ENCODE measurements at places on chromosomes 6 and 20. TPM values are rescaled to one million over a fixed set of nuclear protein-coding genes. Genes with fewer than 3 reads are reported as not detected.
A peak's percentile ranks its signal among the peaks of the same experiment; 100 is the strongest.

SRMS gene
- not detected for total RNA-seq

WFDC12 gene
- not detected for total RNA-seq

PCSK2 gene
- total RNA-seq = not detected

VGLL2 gene
- total RNA-seq = not detected

HRH3 gene
- total RNA-seq = not detected

- DNase-seq = peak; percentile 82
Observed at GRCh38 chr6:79737172-79737571, 106.0 kb downstream of the SH3BGRL2 start.

DNA sequence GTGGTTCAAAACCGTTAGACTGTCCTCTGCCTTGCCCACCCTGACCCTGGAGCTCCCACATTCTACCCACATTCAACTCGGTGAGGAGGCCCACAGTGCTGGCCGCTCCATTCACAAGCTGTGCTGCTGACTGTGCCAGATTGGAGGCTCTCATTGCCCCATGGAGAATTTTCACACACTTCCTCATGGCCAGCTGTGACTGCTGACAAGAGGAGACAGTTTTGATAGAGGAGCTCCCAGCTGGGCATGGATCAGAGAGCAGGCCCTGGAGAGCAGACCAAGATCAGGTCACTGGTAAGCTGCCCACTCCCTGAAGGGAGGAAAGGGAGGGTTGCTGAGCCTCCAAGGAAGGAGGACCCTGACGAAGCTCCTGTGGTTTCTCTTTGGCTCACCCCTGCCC lies 246.1 kb upstream of the RIN2 start:
- DNase-seq = no peak

GRCh38 chr6:28943223-28943556 lies 19.4 kb upstream of the TRIM27 start:
- DNase-seq = no peak

DNA sequence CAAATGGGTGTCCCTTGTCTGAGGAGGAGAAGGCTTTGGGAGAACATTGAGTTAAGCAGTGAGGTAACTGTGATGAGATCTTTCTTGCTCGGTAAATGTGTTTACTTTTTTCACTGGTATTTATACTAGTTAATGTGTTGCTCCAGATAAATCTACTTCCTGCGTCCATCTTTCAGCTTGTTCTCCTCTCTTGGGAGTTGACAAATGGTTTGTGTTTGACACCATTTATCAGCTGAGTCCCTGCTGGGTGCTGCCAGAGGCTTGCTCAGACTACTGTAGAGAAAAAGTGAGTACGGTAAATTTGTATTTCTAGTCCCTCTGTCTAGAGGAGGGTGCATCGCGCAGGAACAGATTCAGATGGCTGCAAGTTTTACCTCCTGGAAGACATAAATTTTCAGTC lies 8.3 kb upstream of the PRDM1 start:
- DNase-seq = no peak

- no peak for DNase-seq
Observed at GRCh38 chr6:16621002-16621401, 140.3 kb downstream of the ATXN1 start.

- no peak for DNase-seq
Observed at GRCh38 chr20:54491506-54491905, 16.1 kb downstream of the DOK5 start.

DNA sequence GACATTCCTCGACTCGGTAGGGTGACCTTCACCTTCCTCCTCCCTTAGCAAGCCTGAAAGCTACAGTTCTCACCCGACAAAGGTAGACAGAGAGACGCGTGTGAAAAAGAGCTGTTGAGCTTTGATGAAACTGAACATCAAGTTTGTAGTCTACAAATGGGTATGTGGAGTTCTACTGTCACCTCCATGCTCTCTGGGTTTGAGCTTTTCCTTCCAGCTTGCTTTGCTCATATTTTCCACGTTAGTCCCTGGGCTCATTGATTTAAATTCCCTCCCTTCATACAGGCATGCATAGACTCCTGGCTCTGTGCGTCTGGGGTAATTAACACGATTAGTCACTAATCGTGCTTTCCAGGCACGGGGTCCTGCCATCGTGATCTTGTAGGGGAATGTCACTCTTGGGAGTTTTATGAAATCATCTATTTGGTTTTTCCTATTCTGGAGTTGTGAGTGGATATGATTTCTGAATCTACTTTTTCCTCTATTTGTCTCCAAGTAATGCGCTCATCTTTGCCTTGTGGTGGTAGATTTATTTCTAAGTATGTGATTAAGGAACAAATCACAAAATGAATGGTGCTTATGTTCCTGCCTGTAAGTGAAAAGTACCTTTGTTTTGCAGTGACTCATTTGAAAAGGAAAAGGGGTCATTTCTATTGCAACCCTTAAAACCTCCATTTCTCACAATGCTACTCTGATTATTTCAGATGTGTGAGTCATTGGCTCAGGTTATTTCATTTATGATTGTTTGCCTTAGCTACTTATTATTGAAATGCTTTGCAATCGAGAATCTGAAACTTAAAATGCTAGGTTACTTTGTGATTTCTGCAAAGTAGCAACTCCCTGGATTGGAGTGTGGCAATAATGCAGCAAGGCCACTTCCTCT lies 154.6 kb downstream of the ZDHHC14 start:
- no peak for DNase-seq

GRCh38 chr6:158556113-158556512 lies 3.8 kb upstream of the TMEM181 start:
- no peak for DNase-seq

DNA sequence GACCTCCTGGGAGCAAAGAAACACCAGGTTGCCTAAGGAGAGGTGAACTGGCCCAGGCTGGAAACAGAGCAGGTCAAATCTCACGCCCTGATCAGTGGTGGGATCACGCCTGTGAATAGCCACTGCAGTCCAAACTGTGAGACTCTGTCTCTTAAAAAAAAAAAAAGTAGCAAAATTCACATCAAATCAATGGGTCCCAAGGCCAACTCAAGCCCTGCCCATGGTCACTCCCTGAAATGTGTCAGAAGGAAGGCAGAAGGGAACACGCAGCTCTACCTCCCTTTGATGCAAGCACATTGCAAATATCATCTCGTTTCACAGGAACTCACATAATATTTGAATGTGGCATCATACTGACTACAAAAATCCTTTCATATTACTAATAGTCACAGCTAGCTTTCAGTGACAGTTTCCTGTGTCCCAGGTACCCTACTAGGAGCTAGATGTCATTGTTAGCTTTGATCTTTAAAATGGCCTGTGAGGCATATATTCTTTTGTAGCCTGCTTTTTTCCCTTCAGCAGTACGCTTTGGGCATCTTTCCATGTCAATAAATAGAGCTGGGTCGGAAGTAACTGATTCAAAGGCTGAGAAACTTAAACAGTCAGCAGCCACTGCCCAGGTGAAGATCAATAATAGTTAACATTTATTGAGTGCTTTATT lies 14.4 kb upstream of the TTPAL start:
- DNase-seq = no peak

GRCh38 chr6:56551409-56552120 lies 91.1 kb downstream of the DST start:
- no peak for DNase-seq

DNA sequence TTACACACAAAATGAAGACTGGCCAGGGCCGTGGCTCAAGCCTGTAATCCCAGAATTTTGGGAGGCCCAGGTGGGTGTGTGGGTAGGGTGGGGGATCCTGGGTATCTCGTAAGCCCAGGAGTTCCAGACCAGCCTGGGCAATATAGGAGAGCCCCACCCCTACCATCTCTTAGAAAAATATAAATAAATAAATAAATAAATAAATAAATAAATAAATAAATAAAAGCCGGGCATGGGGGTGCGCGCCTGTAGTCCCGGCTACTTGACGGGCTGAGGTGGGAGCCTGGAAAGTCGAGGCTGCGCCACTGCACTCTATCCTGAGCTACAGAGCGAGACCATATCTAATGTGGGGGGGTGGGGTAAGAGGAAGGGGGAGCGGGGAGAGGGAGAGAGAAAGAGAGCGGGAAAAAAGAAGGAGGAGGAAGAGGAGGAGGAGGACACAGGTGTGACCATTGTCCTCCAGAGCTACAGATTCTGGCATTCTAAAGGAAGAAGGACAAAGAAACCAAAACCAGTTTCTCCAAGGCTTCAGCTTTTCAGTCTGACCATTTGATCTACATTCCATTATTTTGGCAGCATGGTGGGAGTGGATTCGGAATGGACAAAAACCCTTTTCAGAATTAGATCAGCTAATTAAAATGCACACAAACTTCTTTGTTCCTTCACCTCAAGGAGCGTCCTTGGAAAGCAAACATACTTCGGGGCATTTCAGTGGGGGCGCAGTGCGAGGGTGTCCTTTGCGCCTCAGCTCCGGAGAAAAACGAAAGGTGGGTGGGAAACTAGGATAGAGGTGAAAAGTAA lies 577 bp upstream of the C6orf141 start:
- DNase-seq = no peak

GRCh38 chr6:20826378-20826777 lies 292.1 kb downstream of the CDKAL1 start:
- no peak for DNase-seq

DNA sequence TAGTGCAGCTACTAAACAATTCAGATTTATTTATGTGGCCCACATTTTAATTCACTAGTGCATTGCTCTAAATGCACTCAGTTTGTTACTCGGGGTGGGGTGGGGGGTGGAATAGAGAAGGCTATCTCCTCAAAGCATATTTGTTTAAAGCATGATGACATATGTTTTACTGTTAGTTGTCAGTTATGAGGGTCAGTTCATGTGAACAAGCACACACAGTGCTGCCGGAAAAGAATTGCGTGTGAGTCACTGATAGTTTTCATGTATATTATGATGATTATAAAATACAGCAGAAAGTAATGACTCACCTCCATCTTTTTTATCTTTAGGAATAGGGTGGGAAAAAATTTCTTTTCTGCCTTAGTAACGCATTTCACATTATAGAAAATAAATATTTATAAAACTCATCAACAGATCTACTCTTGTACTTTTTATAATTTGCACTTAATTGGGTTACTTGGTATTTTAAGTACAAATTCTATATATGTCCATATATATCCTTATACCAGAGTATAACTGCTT lies 42.2 kb upstream of the STXBP5 start:
- no peak for DNase-seq

Measured in G401 (cell line).